ENCODE measurements at places on chromosomes 3 and 15.
A peak's percentile ranks its signal among the peaks of the same experiment; 100 is the strongest.

DNA sequence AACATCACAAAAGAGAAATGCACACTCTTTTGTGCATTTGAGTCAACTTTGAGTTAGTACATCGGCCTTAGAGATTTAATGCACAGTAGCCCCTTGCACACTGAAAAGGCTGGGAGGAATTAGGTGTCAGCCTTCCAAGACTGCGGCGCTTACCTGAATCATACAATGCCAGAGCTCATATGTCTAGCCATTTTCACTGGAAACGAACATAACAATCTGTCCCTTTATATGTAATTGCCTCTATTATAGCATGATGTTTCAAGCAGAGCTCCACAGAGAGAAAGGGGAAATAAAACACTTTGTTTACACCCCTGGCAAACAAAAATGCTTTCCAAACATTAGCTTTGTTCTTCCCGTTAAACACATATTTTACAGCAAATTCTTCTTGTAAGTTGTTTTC lies 315.7 kb upstream of the SLCO3A1 start:
- no peak for DNase-seq

- DNase-seq: peak; percentile 74
Observed at GRCh38 chr15:75204340-75205063, 2.8 kb downstream of the C15orf39 start.

DNA sequence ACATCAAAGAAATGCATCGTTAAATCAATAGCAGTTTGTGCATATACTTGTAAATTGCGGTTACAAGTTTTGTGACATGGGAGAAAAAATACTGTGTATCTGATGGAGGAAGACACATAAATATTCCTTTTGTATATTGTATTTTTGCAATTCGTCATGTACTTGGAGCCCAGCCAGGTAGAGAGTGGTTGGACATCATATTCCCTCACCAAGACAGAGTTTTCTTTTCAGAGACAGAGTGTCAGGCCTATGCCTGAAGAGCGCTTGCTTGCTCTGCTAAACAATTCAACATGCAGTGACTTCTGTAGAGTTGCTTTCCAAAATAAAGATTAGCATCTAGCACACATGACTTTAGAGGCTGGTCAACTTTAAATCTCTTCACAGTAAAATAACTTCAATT lies 24.8 kb upstream of the MEIS2 start:
- DNase-seq: no peak

- no peak for DNase-seq
Observed at GRCh38 chr3:69718866-69719586, 20.2 kb upstream of the MITF start.

DNA sequence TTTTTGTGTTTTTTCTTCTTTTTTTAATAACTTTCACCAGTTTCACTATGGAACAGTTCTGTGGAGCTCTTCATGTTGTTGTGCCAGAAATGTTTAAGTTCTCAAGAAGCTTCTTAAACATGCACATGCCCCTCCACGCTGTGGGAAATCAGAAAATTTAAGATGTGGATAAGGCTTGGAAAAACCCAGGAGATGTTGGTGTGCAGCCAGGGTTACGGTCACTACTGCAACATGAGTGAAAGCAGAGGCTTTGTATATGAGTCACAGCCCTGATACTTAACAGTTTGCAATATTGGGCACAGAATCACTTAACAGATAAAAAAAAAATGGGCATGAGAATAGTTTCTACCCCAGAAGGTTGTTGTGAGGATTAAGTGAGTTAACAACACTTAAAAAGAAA lies 399.9 kb downstream of the LRTM1 start:
- no peak for DNase-seq

Measured in SW 1271 (cell line).